ENCODE measurements at places on chromosomes 3 and 15.
A peak's percentile ranks its signal among the peaks of the same experiment; 100 is the strongest.

DNA sequence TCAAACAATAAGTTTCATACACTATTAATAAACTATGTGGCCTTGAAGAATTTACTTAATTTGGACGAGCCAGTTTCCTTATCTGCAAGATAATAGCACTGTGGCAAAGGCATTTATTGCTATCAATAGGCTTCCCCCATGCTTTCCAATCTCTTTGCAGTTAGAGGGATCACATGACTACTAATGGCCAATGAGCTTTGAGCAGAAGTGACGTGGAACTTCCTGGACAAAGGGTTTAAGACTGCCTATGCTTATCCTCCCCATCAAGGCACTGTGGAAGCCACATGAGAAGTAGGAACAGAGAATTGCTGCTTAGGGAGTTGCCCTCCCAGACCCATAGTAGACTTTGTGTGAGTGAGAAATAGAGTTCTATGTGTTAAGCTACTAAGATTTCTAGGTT is 16.7 kb upstream of the ZMAT3 start:
- no peak for DNase-seq

DNA sequence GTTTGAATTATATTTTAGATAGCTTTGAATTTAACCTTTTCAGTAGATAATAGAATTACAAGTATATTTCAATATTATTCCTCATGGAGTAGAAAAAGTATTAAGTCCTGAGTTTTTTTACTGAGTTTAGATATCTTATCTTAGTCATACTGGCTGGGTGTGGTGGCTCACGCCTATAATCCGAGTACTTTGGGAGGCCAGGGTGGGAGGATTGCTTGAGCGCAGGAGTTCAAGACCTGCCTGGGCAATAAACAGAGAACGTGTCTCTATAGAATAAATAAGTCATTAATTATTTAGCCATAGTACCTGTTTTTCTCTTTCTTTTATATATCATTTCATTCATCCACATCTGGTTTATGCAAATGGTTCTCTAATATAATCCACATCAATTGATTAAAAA is 9.9 kb downstream of the RAP2B start:
- no peak for DNase-seq

GRCh38 chr3:48715174-48715800 is 1.7 kb downstream of the IP6K2 start:
- DNase-seq, result no peak

DNA sequence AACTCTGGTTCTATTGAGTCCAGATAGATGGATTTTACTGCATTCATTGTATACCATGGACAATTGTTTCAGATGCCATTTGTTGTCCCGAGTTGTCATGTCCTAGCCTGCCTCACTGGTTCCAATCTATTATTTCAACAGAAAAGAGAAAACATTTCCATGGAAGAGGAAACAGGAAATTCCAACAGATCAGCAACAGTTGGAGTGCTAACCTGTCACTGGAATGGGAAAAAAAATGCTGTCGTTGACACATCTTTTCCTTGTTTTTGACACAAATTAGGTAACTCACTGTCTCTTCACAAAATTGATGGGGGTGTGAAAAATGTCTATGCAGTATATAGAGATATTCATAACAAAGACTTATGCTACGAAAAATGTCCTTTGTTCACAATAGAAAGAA is 432.0 kb upstream of the TBL1XR1 start:
- no peak for DNase-seq

DNA sequence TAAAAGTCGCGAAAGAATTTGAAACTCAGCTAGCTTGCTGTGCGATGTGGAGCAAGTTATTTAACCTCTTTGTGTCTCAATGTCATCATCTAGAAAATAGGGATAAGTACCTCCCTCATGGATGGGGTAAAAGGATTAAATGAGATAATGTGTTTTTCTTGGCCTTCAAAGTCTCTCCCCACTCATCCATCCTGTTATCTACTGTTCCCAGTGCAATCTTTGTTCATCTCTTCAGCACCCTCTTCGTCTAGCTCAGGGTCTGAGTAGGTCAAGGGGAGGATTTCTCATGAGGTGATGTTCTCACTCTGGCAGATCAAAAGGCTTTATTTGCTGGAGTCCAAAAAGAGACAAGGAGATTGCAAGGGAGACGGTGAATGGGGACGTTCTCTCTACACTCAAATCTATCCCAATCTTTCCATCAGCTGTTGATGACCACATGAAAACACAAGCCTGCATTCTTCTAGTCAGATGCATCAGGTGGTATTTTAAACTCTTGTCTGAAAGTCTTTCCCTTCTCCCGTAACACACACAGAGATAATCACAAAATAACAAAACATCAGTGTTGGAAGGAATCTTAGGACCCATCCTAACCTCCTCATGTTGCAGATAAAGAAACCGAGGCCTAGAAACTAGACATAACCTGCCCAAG is 1.3 kb downstream of the MESD start:
- DNase-seq, result no peak

- no peak for DNase-seq
These were observed 404.6 kb upstream of the MCTP2 start for GRCh38 chr15:93826790-93827189.

- no peak for DNase-seq
These were observed 60.9 kb downstream of the MGLL start for GRCh38 chr3:127761441-127761801.

DNA sequence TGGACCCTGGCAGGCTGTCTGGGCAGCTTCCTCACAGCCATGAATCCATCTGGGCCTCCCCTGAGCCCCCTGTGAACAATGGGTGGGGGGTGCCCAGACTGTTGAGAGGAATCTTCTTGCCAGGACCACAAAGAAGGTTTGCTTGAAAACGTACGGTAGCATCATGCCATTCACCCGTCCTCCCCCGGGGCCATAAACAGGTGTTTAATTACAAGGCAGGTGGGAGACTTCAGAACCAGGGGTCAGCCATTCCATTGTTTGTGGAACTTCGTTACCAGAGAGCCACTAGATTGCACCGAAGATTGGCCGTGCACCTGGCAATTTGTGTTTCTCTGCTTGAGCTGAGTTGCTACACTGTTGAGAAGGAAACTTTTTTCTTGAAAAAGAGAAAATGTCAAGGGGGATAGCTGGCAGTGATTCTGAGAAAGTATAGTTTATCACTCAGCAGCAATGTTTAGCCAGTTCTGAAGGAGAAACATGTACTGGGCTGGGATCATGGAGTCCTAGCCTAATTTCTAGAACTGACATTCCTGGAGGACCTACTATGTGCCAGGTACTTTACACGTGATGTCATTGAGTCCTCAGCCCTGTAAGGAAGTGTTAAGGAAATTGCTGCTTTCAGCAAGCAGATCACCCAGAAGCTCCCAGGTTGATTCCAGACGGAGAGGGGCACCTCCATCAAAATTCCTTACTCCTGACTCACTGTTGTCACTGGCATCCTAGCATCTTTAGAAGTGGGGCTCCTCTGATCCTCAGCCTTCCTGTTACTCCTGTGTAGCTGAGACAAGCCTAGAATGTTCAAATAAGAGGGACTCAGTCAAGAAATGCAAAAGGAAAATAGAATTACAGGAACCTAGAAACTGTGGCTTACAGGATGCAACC is 103.8 kb upstream of the UBE2E1 start:
- no peak for DNase-seq

DNA sequence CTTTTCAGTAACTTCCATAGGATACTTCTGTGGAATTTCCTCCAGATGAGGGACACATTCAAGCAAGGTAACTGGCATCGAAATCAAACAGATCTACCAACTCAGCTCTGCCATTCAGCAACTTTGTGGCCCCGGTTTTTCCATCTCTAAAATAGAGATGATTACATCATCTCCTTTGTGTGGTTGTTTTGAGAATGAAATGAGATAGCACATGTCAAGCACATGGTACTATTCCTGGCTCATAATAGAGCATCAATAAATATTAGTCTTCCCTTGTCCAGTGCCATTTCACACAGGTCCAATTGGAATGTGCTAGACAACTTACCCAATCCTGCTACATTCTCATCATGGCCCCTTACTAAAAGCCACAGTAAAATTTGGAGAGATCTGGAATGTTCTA is 24.2 kb upstream of the TM4SF4 start:
- no peak for DNase-seq

- no peak for DNase-seq
These were observed 317.5 kb upstream of the SGO1 start for GRCh38 chr3:20503394-20504082.

DNA sequence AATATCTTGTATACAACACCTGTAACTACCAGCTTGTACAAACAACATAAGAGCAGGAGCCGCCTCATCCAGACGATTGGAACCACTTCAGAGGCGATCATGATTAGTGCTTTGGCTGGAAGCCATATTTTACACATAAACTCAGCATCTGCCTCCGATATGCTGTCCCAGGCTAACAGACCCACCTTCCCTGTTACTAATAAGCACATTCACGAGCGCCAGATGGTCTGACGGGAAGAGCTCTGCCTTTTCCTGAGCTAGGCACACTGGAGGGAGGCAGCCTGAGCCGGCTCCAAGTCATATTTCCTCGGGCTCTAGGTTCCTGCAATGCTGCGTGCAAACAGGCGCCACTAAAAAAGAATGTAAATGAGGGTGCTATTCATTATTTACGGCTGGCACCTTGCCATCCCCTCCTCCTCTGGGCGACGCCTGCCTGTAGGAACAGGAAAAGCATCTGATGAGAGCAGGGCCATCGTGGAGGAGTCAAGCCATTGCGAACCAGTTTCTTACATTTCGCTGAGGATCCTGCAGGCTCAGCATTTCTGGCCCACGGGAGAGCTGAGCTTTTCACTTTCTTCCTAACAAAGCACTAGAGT is 98.2 kb downstream of the ANXA2 start:
- DNase-seq, result no peak

- no peak for DNase-seq
These were observed 246.1 kb downstream of the ADAMTS17 start for GRCh38 chr15:100095541-100096247.

GRCh38 chr3:52237657-52238172 is 1.2 kb downstream of the TWF2 start:
- peak; percentile 2 for DNase-seq

GRCh38 chr3:49001155-49001554 is 6.0 kb upstream of the WDR6 start:
- DNase-seq, result no peak

DNA sequence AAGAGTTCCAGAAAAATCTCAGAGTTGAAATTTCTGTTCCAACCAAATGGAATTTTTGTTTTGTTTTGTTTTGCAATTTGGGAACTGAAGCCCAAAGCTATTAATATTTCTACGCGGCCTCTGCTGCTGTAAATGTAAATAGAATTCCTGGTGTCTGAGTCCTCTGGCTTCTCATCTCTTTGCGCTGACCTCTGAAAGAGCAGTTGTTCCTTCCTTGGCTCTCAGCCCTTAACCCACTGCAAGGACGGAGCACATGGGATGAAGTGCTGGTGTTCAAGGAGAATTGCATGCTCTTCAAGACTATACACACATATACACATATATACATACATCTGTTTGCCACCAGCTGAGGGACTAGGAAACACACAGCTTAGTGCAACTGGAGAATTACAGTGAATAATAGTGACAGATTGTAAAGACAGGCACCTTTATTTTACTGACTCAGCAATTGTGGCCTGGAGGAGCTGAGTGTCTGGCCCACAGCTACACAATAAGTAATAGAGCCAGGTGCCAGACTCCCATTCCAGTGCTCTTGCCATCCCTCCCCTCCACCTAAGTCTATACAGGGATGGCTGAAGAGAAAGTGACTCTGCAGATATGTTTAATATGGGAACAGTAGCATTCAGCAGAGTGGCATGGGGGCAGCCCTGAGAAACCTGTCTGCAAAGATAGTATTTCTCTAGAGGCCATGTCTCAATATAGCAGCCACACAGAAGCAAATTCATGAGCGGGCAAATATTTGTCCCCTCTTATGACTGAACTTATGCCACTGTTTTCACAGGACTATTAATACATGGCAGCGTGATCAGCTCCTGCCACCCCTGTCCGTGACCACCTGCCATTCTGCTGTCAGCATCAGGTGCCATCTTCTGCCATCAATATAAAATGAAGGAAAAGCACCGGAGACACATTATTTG is 42.3 kb downstream of the NEK10 start:
- DNase-seq, result no peak

- no peak for DNase-seq
These were observed 34.4 kb downstream of the CORO2B start for GRCh38 chr15:68612979-68613740.

DNA sequence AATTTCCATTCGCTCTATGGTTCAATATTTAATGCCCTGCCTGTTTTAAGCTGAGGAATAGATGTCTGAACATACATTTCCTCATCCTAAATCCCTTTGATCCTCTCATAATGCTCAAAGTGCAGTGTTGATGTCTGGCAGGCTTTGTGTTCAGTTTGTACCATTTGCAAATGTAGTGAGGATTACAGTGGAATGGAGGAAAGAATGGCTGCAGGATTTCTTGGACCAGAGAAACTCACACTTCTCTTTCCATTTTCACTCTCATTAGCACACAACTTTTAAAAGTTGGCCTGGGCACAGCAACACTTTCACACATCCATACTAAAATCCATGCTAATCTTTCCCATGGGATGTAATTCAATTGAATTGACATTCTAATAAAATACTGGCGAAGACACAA is 28.6 kb upstream of the THRB start:
- no peak for DNase-seq

DNA sequence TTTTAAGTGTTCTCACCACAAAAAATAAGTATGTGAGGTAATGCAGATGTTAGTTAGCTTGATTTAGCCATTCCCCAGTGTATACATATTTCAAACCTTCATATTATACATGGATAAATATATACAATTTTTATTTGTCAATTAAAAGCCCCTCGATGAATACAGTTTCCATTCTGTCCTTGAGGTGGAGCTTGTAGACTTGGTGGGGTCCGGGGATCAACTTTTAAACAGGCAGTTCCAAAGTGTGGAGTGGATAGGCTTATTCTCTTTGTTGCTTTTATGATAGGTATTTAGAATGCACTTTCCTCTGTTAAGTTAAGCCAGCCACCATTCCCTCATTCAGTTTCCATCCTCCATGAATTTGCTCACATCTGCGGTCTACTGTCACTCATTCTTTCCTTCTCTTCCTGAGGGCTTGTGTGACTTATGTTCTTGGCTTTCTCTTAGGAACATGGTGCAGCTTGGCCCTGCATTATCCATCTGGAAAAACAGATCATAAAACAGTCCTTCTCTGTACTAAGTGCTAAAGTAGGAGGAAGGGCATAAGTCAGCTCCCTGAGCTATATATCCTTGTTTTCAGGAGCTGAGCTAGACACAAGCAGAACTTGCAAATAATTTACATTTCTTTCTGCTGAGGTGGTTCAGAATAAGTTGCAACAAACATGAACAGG is 149.1 kb downstream of the NFKBIZ start:
- no peak for DNase-seq

DNA sequence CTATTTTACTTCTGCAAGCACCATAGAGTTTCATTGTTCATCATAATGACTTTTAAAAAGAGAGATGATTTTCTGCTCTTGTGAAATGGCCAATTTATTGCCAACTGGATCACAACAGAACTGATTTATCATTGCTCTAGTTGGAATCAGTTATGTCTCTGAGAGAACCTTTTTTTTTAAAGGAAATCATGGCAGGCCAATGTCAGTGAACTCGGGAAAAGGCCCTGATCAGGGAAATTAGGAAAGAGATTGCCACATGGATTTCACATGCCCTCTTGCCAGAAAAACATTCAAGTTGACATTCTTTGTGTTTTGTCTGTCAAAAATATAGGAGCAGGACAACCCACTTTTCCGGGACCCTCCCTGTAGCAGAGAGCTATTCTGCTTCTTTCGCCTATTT is 12.6 kb upstream of the SLC25A26 start:
- DNase-seq, result no peak

- DNase-seq, result no peak
These were observed 35.7 kb upstream of the NECTIN3 start for GRCh38 chr3:111035902-111036301.

- DNase-seq, result no peak
These were observed 2.4 kb upstream of the MYZAP start for GRCh38 chr15:57589281-57589680.

- no peak for DNase-seq
These were observed 960.2 kb downstream of the TUSC7 start for GRCh38 chr3:117669774-117670173.

All from CD4-positive, alpha-beta T cell treated with Interleukin-6 for 4 hours (primary cell).